ENCODE measurements at places on chromosomes 2 and 18.

- H3K27ac ChIP-seq: no peak overlapping the region
- H3K4me3 ChIP-seq: no peak overlapping the region
- no peak for DNase-seq
- no peaks in the 10 kb centered on the region for H3K36me3 ChIP-seq
- H3K27me3 ChIP-seq: no peaks in the 10 kb centered on the region
Observed at GRCh38 chr2:113376253-113376912, 61.1 kb upstream of the ZNG1B start.

- H3K4me3 ChIP-seq: no peak overlapping the region
- H3K27me3 ChIP-seq: no peaks in the 10 kb centered on the region
- H3K4me1 ChIP-seq: no peaks in the 10 kb centered on the region
- no peak for DNase-seq
- no peaks in the 10 kb centered on the region for H3K36me3 ChIP-seq
Observed at GRCh38 chr2:56177420-56178220, 6.2 kb upstream of the CCDC85A start.

DNA sequence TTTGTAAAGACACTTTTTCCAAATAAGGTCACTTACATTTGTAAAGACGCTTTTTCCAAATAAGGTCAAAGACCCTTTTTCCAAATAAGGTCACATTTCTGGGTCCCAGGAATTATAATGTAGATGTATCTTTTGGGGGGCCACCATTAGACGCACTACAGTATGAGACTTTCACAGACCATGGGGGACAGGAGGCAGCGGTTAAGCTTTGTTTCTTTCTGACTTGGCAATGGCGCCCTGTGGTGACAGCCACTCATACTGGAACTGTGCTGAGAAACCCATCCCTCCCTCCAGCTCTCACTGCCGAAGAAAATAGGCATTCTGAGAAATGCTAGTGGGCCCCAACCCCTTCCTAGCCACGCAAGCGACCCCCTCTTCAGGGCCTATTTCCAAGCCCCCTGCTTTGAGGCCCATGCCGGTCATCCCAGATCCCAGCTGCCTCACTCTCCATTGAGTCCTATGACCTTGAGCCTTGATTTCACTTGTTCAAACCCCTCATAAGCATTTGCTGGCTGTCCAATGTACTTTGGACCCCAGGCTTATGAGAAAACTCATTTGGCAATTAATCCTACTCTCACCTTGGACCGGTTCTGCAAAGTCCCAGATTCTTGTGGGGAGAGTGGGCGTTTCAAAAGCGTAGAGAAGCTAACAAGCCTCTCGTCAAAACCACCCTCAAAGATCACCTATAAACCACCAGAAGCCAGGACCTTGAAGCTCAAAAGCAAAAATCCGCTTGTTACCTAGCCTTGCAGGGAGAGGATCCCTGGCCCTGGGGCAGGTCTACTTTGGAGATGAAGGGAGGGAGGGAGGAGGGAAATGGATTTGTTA lies 11.3 kb upstream of the SPATA3 start:
- H3K4me3 ChIP-seq: no peak overlapping the region
- H3K27me3 ChIP-seq: peaks cover 6% of the 10 kb centered on the region
- no peaks in the 10 kb centered on the region for H3K36me3 ChIP-seq
- DNase-seq: no peak
- H3K27ac ChIP-seq: no peak overlapping the region

- DNase-seq: no peak
- H3K27me3 ChIP-seq: no peaks in the 10 kb centered on the region
- H3K4me3 ChIP-seq: no peak overlapping the region
- H3K27ac ChIP-seq: no peak overlapping the region
Observed at GRCh38 chr2:8662239-8662879, 19.5 kb upstream of the ID2 start.

DNA sequence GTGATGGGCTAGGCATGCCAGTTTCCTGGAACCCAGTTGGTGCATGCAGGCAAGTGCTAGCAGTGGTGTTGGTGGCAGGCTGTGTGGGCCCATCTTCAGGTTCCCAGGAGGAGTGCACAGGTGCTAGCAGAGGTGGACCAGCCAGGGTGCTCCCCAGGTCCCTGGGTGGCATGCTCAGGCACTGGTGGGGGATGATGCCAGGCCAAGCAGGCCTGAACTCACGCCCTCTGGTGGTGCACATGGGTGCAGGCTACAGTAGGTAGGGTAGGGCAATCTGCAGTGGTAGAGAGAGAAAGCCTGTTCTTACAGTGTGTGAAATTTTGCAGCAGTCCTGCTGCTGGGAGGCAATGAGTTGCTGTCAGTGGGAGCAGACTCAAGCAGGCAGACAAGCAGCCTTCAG lies 1651.8 kb downstream of the DPP10 start:
- no peaks in the 10 kb centered on the region for H3K4me1 ChIP-seq
- no peaks in the 10 kb centered on the region for H3K36me3 ChIP-seq
- H3K27ac ChIP-seq: no peak overlapping the region
- H3K27me3 ChIP-seq: no peaks in the 10 kb centered on the region
- H3K4me3 ChIP-seq: no peak overlapping the region

Data from tibial artery (tissue), 4 donors.